ENCODE measurements at places on chromosomes 2 and 18.

DNA sequence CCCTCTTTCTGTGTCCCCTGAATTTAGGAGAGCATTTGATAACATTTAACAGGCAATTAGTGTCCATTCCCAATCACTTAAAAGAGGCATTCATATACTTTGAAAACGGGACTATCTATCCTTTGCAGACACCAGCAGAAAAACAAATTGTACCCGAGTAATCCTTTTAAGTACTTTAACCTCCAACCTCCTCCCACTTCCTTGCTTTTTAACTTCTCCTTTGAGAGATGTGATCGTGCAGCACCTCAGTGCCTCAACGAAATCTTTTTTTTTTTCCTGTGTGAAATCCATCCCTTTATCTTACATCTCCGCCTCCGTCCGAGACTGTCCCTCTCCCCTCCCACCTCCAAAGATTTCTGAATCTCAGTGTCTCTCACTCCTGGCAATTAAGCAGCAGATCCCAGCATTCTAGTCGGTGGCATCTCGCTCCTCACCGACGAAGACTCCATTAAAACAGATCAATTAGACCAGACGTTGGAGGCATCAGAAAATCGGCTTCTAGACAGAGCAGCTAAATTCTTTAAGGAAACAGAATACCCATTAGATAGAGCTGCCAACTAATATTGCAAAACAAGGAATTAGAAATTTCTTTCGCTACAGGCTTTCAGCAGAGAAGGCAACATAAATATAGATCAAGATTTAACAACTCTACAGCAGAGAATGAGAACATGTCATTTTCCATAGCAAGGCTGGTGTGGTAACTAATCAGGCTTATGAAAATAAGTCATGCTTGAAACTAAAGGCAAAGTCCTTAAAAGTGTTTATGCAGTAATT lies 1.9 kb upstream of the TMEFF2 start:
- DNase-seq = no peak

- DNase-seq = no peak
These were observed 298.8 kb upstream of the GCFC2 start for GRCh38 chr2:76009484-76009883.

DNA sequence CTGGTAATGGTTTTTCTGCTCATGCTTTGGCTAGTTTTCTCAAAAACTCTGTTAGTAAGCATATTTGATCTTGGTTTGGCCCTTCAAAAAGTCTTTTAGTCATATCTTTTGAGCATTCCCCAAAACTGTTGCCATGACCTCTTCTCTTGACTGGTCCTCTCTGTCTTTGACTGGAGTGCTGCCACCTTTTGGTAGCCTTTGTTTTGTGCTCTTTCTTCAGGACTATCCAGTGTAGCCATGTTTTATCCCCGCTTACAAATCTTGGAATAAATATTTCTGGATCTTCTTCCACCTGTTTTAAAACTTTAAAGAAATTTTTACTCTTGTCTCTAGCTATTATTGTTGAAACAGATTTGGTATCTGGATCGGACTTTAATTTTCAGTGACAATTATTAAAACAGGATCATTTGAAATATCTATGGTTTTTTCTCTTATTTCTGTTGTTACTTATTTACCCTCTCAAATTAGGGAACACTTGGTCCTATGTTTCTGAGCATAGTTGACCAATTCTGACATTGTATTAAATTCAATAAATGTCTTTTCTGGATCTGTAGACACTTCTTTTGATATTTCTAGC lies 965 bp upstream of the ELOA2 start:
- DNase-seq = peak; percentile 51

GRCh38 chr2:152864601-152865149 lies 146.3 kb downstream of the ARL6IP6 start:
- DNase-seq = no peak

GRCh38 chr2:176297067-176297466 lies 27.8 kb downstream of the MTX2 start:
- DNase-seq = no peak

DNA sequence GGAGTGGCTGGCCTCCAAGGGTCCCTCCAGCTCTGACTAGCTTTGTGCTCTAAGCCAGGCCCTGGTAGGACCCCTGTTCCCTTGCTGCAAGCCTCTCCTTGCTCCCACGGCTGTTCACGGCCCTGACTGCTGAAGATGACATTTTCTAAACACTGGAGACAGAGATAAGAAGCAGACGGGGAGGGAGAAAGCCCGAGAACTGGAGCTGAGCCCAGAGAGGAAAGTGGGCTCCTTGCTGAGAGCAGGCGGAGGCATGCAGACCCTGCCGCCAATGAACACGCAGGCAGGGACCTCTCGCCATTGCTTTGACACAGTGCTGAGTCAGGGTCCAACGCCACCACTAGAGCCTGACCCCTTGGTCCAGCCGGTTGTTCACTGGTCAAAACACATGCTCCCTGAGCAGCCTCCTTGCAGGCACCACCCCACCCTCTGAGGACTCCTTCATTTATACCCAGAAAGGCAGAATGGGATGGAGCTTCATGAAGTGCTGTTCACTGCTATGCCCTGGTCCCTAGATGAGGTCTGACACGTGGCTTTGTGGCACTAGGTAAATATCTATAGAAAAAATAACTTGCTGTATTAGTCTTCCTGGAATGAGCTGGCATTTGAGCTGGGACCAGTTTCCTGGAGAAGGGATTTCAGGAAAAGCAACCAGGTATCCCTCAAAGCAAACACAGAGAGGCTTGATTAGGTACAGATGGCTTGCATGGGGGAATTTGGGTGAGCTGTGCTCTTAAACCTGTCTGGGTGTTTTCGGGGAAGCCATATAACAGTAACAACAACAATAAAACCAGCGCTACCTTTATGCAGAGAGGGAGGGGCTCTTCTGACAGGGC lies 65.7 kb downstream of the MCFD2 start:
- DNase-seq = no peak

DNA sequence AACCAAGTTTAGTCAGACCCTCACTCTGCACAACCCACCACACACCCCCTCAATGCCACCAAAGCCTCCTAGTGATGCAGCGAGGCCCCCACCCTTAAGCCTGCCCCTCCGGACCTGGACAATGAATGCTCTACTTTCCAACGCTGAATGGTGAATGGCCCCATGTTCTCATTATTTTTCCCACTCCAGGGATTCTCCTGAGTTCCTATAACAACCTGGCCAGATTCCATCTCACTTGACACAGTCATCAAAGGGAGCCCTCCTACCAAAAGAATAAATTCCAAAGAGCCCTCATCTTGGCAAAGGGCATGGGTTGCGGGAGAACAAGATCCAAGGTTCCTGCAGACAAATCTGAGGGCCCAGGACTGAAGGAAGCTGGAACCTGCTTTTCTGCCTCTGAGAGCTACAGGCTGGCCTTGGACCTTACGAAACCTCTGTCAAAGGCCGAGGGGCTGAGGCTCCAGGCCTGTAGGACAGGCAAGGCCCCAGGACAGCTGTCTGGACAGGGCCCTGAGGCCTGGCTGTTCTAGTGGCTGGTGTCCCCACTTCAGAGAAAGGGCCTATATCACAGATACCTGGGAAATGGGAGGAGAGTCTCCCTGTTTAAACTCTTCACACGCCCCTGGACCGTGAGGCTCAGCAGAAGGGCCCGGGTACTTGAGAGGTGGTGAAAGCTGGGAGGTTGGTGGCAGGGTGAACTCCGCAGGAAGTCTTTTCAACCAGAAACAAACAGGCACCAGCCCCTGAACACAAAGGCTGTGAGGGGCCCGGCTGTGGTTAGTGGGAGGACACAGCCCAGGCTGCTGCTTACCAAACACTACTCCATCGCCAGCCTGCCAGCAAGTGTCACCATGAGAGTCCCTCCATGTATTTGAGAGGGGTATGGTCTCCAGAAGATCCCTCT lies 27.3 kb downstream of the SFXN5 start:
- no peak for DNase-seq

GRCh38 chr18:35584735-35585134 lies 3.2 kb downstream of the GALNT1 start:
- DNase-seq = no peak

DNA sequence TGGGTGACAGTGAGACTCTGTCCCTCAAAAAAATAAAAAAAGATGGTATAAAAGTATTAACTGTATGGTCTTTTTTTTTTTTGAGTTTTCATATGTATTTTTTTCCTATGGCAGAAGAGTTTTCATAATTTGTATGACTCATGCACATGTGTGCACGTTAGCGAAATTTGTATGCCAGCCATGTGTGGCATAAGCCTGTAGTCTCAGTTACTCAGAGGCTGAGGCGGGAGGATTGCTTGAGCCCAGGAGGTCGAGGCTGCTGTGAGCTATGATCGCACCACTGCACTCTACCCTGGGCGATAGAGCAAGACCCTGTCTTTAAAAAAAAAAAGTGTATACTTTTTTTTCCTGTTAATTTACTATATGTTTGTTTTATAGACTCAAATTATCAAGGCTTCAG lies 160.8 kb downstream of the TGIF1 start:
- no peak for DNase-seq

- peak; percentile 76 for DNase-seq
These were observed 16.8 kb upstream of the TMEM131 start for GRCh38 chr2:98012561-98012991.

- no peak for DNase-seq
These were observed 966.3 kb upstream of the POU3F3 start for GRCh38 chr2:103887625-103888024.

DNA sequence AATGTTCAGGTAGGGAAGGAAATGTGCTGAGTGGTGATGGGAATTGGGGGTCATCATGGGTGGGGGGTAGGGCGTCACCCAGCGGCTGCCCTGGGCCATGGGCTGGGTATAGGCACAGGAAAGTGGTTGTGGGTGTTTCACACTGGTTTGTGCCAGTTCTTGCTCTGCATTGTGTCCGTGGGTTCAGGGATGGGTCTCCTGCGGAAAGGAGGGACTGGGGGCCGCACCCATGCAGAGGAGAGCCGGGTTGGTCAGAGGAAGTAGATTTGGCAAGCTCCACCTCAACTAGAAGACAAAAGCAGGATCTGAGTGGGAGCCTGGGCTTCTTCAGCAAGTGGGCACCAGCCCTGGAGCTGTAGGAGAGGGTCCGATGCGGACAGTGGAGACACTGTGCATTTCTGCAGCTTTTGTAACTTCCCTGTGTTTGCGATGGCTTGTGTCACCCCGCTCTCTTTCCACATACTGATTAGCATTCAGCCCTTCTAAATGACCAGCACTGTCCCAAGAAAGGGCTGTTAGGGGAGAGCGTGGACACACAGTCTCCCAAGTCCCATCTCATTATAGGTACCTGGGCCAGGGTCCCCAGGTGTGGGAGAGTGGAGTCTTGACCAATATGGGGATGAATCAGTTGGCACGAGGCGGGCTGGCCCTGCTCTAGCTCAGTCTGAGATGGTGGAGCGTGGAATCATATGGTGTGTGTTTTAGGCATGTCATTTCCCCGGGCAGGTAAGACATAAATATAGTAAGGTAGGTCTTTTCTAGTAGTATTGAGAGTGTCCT lies 67.2 kb downstream of the LRRFIP1 start:
- no peak for DNase-seq

GRCh38 chr2:15265889-15266288 lies 295.2 kb downstream of the NBAS start:
- DNase-seq = no peak

DNA sequence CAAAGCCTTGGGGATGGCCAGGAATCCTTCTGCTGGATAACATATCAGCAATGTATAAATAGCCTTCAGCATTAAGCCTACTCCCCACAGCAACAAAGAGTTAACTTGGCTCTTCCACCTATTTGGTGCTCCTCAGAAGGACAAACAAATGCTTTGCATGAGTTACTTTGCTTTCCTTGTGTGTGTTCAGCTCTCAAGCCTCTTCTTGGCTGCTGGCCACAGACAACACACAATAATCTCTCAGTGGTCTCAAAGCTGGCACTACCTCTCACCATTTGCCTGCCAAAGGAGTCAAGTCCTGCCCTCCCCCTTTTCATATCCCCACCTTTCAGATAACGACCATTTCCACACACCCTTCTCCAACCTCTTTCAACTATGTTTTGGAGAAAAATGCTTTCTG lies 17.5 kb downstream of the FTCDNL1 start:
- no peak for DNase-seq

DNA sequence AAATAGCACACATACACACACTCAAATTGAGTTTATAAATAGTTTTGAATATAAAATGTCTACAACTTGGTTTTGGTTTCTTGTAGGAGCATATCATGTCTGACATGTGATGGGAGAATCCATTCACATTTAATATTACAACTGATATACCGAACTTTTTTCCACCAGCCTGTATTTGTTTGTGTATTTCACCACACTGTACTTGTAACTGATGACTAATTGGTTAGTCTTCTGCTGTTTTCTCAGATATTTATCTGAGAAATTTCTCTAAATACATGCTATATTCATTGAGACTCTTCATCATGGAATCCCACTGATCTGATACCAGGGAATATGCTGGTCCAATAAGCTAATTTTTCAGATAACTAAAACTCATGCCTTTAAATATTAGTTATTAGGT lies 56.3 kb upstream of the UBXN4 start:
- DNase-seq = no peak

GRCh38 chr2:118224895-118225311 lies 136.6 kb downstream of the INSIG2 start:
- peak; percentile 38 for DNase-seq

- no peak for DNase-seq
These were observed 855.7 kb downstream of the TRIB2 start for GRCh38 chr2:13572466-13572865.

- no peak for DNase-seq
These were observed 102.2 kb upstream of the IL1R2 start for GRCh38 chr2:101889460-101890098.

- DNase-seq = peak; percentile 58
These were observed 21.9 kb downstream of the TEX44 start for GRCh38 chr2:231614559-231615057.

DNA sequence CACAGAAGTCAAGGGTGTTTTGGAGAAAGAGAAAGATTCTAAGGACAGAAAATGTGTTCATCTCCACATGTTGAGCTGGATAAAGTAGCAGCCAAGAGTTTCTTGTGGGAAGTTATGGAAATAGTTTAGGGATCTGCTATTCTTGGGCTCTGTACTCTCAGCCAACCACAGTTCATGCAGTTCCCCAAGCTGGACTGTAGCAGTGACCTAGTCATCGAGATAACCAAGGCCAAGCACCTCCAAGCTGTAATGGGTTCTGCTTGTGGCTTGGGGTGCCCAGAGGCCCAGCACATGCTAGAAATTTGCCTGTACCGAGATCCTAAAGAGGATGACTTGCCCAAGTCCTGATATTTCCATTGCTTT lies 91.9 kb upstream of the RASGRP3 start:
- no peak for DNase-seq

GRCh38 chr2:157830696-157831570 lies 45.2 kb downstream of the ACVR1 start:
- DNase-seq = no peak

GRCh38 chr2:7132753-7133152 lies 215.5 kb downstream of the RNF144A start:
- no peak for DNase-seq

- DNase-seq = no peak
These were observed 114.8 kb downstream of the GALNT1 start for GRCh38 chr18:35696307-35696706.
